ENCODE measurements at places on chromosomes 5 and 9. TPM values are rescaled to one million over a fixed set of nuclear protein-coding genes. Genes with fewer than 3 reads are reported as not detected.

The OR1Q1 gene
- not detected for total RNA-seq

DNA sequence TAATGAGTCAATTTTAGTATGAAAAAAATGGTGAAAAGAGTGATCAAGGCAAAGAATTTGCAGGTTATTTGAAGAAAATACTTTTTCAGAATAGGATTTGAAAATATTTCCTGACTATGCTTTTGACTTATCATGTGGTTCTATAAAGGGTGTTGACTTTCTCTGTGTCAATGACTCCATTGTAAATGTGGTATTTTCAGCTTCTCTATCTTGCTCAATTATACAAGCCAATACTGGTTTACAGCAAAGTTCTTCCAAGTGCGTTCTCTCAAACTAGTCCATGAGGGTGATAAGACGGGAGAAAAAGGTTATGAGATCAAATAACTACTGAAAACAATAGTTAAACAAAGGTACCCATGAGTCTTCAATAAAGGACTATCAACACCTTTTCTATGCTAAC is 21.7 kb downstream of the IL33 start:
- DNase-seq, result no peak

DNA sequence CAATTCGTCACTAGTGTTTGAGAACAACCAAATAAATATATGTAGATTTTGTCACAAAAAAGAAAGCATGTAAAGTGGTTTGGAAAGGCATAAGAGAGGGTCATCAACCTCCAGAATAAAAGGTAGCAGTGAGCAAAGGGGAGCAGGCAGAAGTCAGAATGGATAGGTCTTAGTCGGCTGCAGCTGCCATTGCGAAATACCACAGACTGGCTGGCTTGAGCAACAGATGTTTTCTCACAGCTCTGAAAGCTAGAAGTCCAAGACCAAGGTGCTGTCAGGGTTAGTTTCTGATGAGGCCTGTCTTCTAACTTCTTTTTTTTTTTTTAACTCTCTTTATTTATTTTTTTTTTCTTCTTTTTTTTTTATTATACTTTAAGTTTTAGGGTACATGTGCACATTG is 208.1 kb upstream of the PIK3R1 start:
- peak; percentile 69 for DNase-seq

The ALDH7A1 gene
- total RNA-seq, result 25.3 TPM

DNA sequence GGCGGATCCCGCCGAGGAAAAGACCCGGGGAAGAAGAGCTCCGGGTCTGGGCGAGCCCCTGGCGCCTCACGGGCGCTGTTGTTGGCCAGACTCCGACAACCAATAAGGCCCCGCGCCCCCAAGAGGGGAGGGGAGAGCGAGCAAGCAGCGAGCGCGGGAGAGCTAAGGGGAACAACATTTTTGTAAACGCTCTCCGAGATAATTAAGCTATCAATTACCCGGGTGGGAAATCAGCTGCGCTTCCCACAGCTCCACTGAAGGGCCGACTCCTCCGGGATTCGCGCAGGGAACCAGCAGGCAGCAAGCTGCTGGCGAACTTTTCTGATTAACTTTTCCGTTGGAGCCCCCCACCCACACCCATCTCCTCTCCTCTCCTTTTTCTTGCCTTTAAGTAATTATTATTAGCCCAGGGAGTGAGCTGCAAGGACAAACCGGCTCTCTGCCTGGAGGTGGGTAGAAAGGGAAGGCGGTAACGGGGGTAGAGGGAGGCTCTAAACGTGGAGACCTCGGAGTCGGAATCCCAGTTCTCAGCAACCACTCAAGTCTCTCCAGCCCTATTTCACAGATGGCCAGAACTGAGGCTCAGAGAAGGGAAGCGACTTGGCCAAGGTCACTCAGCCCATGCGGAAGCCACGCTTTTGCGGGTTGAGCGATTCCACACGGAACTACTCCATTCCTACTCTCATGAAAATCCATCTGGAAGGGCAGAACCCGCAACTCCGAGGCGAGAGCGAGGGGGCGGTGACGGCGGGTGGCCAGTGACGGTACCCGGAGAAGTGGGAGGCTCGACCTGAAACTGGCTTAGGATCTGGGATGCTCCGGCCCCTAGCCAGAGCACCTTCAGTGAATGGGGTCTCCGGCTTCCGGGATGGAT is 1.3 kb downstream of the ASTN2 start:
- DNase-seq, result peak; percentile 73

- DNase-seq, result no peak
These were observed 1.2 kb downstream of the AK3 start for GRCh38 chr9:4739587-4740387.

- peak; percentile 81 for DNase-seq
These were observed 23.4 kb upstream of the ZBTB43 start for GRCh38 chr9:126781186-126782052.
